ENCODE measurements at places on chromosomes 3 and 15.
A peak's percentile ranks its signal among the peaks of the same experiment; 100 is the strongest.

DNA sequence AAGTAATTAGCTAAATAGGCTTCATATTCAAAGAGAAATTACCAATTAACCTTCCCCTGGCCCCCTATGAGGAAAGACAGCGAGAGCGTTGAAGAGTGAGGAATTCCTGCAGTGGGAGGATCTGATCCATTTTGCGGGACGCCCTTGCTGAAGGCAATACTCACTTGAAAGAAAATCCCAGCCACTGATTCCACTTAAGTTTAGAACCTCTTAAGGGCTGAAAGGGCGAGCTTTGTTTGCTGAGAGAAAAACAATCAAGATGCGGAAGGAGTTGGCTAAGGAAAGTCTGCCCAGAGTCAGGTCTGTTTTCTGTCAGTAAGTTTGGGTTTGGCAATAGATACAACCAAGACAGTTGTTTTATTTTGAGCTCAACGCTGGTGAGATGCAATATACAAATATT is 102.8 kb upstream of the GBE1 start:
- DNase-seq, result no peak

- DNase-seq, result no peak
These were observed 51.2 kb downstream of the MCTP2 start for GRCh38 chr15:94282269-94283250.

DNA sequence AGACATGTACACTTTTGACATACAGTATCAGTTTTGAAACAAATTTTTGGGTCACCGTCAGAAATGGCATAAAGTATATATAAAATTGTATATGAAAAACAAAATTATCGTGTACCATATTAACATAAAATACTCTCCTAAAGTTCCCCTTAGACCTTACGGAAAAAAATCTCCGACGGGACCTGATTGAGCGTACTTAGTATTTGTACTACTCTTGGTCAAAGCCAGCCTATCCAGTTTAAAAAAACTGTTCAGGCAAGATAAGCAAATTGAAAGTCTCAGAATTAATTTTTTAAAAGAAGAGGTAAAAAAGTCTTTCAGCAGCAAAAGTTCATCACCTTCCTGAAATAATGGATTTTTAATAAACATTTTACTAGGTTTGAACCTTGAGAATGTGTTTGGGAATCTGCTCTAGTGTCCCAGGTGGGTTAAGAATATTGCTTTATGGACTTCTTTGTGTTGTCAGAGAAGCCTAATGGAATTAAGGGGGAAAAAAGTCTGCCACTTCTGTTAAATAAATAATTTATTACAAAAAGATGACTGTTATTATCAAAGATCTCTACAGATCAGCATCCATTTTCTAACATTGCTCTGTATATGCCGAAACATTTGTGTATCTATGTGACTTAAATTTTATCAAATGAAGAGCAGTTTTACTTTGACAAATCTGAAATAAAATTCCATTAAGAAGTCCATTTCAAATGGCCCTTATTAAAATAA is 48.6 kb downstream of the ZBTB20 start:
- no peak for DNase-seq

- DNase-seq, result no peak
These were observed 65.7 kb downstream of the RASA2 start for GRCh38 chr3:141552440-141552991.

DNA sequence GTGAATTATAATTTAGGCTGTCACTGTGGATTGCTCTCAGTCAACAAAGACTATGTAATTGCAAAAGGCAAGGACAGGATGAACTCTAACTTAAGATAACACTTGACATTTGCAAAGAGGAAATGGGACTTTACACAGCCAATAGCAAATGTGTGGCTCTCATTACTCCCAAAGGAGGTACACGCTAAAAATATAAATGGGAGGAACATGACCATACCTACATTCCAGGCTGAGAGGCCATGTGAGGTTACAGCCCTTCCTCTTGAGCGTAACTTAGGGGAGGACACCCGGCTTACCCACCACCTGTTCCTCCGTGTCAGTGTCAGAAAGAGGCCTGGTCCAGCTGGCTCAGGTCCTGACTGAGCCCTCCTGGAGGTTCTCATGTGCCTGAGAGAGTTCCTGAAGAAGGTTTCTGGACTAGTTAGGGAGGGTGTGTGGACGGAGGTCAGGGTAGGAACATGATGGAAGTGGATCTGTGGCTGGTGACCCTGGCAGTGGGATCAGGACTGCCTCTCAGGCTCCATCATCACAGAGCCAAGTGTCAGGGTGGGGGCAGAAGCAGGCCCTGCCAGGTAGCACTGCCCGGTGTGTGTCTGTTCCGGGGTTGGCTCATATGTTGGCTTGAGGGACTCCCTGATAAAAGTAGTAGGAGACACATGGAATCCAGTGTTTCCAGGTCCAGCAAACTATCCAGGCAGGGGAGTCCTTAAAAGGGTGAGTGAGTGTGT is 7.9 kb downstream of the POPDC2 start:
- DNase-seq, result no peak

DNA sequence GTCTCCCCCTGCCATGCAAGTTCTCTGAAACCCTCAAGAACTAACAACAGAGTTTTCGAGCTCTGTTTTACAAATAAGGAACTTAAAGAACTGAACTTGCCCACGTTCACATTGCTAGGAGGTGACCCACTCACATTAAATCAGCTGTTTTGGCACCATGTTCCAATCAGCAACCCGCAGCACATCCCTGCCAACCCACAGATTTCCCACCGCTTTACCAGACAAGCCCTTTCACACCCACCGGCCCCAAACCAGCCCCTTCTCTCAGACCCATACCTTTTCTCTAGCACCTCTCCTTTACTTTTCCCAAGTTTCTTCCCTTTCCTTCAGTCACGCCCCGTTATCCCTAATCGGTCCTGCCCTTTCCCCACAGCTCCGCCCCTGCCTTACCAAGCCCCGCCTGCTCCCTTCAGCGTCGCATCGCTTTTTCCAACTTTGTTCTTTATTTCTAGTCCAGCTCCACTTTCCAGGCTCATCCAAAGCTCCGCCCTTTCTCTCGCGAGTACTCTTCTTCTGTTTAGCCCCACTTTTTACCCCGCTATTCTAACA is 804 bp upstream of the BRPF1 start:
- DNase-seq, result no peak

DNA sequence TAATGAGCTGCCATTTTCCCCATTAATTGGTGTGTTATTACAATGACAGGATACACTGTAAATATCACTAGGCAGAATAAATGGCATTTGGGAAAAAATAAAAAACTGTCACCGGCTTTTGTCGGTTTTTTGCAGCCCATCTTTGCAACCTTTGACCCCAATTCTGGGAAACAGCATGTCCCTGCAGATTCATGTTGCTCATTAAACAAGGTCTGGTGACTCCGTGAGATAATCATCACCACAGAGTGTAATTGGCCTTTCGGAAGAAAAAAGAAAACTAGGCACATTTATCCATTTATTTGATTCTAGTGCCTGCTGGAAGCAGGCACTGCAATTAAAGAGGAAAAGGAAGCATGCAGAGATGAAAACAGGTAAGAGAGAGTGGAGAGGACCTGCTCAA is 64.5 kb downstream of the TRAT1 start:
- no peak for DNase-seq

GRCh38 chr15:68816158-68816557 is 4.5 kb downstream of the ANP32A start:
- DNase-seq, result no peak

GRCh38 chr3:146680617-146681016 is 75.5 kb upstream of the PLSCR5 start:
- no peak for DNase-seq

DNA sequence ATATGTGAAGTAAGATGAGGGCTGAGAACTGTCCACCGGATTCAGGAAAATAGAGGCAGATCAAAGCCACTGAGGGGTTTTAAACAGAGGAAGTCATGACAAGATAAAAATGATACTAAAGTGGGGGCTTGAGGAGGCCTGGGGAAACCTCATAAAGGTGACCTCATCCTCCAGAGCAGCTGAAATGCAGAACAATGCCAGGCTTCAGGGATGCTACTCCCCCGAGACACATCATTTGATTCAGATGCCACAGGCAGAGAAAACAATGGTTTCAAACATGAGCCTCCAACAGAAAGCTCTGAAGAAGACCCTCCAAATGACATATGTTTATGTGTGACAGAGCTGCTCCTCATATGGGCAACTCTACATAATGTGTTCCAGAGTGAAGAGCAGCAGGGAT is 6.4 kb downstream of the CFAP20DC start:
- no peak for DNase-seq

- DNase-seq, result no peak
These were observed 48.5 kb downstream of the GRIP2 start for GRCh38 chr3:14491396-14492190.

DNA sequence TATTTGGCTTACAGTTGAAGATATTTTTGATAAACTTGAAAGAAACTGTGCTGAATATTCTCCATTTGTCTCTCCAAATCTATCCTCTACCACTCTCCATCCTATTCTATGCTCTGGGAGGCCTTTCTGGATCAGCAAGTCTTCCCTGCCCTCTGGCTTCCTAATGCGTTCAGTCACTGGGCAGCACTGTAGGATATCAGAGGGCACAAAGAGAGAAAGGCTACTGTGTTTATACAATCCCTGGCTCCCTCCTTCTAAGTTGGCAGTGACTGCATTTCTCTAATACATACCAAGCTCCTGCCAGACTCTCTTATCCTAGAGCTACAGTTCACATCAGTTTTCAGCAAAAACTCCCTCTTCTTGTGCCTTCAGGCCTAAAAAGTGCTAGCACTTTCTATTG is 102.1 kb upstream of the FHIT start:
- DNase-seq, result no peak

DNA sequence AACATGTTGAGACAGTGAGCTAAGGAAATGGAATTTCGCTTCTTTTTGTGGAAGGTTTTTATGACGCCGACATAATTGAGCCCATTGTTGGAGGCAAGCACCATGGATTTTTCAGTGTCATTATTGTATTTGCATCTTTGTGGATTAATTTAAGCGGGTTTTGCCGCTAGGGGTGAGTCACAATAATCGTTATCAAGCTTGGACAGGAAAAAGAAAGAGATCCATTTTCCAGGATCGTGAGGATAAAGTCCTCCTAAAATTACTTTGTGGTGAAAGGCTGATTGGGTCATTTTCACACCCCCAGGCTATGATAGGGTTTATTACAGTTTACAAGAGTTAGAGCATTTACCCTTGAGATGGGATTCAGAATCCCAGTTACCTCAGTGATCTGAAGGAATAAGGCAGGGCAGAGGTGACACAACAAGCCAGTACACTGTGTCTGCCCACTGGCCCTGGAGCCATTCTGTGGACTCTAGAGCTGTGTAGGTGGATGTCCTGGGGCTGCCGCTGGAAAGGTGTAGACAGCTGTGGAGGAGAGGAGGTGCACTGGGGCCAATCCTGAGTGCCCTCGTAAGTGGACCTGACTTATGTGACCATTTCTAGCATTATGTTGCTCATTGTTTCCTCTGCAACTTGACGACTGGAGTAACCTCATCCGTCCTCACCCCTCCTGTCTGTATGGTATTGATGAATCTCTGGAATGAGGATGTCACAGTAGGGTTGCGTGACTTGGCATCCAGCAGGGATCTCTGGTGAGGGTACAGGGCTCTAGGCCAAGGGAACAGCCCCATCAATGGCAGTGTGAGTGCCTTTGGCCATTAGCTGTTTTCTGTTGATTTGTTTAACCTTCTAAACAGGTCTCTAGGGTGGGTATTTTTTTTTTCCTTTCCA is 370.1 kb downstream of the LRTM1 start:
- DNase-seq, result no peak

- no peak for DNase-seq
These were observed 23.7 kb downstream of the CEP19 start for GRCh38 chr3:196688349-196688748.

DNA sequence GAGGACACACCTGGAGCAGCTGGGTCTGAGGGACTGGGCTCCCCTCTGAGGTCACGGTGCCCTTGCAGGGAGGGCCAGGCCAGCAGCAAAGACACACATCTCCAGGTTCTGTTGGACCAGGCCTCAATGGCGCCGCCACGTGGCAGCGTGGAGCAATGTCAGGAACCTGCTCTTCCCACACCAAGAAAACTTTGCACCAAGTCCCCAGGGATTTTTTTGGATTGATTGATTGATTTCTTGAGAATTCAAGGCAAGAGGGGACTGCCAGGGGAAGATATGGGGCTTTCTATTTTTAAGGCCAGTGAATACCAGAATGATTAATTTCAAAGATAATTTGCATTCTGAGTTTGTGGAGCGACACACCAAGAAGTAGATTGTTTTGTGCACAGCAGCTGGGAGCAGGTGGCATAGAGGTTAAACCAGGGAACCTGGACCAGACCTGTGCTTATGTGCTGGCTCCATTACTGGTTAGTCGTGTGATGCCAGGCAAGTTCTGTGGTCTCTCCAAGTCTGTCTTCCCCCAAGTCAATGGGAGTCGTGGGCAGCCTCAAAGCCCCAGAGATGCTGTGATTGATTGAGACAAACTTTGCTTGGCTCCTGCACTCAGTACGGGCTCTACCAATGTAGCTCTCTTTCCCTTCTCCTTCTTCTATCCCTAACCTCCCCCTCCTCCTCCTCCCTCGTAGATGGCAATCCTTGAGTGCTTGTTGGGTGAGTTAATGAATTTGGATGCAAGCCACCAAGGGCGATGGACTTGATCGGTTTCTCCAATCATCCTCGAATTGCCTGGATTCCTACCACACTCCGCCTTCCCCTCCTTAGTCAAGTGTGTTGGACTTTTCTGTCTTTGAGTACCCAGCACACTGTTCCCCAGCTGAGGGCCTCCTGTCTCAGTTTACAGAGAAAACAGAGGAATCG is 96.2 kb upstream of the TRPM1 start:
- DNase-seq, result no peak

DNA sequence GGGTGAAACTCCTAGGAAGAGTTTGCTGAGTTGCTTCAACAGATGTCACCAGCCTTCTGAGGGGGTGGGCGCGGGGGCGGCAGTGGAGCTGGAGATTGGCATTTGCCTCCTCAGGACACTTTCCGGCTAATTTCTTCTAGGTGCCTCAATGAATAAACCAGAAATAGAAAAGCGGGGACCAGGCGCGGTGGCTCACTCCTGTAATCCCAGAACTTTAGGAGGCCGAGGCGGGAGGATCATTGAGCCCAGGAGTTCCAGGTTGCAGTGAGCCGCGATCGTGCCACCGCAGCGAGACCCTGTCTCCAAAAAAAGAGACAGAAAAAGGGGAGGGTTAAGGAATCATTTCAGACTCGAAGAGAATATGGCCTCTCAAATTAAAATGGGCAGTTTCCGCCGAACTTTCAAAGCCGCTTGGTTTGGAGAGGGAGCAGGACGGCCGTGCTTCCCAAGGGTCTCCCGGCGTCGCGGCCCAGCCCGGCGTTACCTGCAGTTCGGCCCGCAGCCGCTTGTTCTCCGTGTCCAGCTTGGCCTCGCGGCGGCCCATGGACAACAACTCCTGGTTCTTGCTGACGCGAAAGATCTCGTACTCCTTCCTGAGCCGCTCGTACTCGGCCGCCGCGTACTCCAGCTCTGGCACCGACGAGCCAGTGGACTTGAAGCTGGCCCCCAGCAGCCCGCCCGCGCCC is 587 bp downstream of the NPHP3 start:
- DNase-seq, result peak; percentile 36
